Cardiac muscle cell (in vitro differentiated cells and primary cell): ENCODE measurements at places on chromosomes 1 and 21. TPM values are rescaled to one million over a fixed set of nuclear protein-coding genes. Genes with fewer than 3 reads are reported as not detected.
A peak's percentile ranks its signal among the peaks of the same experiment; 100 is the strongest.

GRCh38 chr1:8033322-8033721 is 7.2 kb upstream of the ERRFI1 start:
- no peak for DNase-seq

DNA sequence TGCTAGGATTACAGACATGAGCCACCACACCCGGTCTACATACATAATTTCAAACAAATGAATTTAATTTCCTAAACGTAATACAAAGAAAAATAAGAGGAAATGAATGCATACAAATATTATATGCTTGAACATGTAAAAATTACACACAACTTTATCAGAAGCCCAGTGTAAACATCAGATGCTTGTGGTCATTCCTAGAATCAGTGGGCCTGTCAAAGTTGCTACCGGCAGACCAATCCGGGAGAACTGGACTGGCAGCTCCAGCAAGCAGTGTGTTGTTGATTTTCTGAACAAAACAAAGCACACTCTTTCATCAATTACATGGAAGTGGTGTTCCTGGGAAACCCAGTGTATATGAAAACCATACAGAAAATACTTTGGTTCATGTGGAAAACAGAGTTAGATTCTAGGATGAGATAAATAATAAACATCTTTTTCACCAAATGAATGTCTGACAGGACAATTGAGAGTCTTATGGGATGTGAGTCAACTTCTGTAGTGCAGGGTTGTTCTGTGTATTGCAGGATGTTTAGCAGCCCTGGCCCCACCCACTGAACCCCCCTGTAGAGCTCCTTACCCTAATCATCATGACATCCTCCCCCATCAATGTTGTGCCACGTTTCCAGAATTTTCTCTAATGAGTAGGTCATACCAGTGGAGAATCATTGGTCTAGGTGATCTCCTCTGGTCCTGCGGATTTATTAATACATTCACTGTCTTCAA is 33.8 kb downstream of the MFSD2A start:
- DNase-seq: no peak

- DNase-seq: no peak
These were observed 365.9 kb downstream of the PTPRU start for GRCh38 chr1:29602203-29602602.

DNA sequence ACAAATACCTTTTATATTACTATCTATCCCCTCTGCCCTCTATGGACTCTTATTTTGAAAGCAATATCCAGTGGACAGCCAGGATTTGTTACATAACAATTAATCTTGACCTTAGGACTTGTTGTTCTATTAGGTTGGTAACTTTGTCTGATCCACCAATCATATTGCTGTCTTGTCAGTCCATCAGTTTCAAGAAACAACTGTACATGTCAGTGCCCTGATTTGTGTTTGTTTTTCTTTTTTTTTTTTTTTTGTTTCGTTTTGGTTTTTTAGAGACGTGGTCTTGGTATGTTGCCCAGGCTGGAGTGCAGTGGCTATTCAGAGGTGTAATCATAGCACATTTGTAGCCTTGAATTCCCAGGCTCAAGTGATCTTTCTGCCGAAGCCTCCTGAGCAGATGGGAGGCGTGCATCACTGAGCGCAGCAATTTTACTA is 1.5 kb upstream of the SCP2 start:
- DNase-seq: no peak

DNA sequence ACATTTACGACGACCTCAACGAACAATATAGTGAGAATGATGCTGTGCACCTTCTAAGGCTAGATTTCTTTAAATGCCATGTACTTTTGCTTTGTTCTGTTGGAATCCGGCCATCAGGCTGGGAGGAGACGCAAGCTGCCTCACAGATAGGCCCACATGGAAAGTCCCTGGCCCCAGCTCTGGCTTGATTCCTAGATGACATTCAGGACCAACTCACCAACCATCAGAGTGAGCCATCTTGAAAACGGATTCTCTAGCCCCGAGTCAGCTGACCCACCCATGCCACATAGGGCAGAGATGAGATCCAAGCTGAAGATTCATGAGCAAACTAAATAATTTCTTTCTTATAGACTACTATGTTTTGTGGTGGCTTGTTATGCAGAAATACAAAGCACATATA is 164.4 kb downstream of the ZNF281 start:
- no peak for DNase-seq

DNA sequence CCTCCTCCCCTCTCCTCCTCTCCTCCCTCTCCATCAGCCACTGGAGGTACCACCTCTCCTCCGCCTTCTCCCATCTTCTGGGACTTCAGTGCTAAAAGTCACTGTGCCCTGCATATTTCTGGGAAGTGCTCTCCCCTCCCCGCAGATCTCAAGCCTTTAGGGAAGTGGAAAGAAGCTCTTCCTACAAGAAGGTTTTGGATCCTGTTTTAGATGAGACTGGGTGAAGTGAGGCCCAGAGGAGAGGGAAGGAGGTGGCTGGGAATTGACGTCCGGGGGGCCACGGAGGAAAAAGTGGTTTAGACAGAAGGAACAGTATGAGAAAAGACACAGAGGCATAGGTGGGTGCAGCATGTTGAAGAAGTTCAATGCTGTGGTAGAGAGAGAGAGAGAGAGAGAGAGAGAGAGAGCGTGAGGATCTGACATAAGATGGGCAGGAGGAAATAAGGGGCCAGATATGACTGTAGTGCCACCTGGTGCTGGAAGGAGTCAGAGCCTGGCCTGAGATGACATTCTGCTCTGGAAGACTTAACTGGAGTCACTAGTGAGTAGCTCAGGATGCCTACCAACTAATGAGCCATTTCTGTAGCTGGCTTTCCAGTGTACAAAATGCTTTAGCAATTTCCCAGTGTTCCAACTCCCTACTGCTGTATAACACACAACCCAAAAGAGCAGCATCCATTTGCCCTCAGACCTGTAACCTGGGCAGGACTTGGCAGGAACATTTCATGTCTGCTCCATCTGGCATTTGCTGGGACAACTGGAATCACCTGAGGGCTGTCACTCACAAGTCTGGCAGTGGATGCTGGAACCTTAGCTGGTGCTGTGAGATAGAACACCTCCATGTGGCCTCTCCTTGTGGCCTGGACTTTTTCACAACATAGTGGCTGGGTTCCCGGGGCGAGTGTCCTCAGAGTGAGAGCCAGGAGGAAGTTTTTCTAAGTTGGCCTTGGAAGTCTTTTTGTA is 16.6 kb upstream of the ZSCAN20 start:
- DNase-seq: peak; percentile 84

- DNase-seq: no peak
These were observed 134.1 kb upstream of the VAMP3 start for GRCh38 chr1:7636795-7637526.

DNA sequence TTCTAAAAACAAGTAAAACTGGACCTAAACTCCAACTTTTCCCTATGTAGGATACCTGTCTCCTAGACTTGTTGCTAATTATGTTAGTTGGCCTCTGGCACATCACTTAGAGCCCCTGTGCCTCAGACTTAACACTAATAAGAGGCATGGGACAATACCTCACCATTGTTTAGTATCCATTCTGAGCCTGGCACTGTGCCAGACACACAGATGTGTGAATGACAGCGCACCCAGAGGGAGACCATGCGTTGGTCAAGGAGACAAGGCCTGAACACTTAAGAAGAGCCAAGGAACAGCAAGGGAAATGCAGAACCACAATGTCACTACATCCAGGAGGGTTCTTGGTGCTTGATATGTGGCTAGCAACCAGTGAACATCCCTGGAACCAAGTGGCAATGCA is 189.1 kb downstream of the FGGY start:
- DNase-seq: no peak

Gene CELA2A
- total RNA-seq: not detected in 2 replicates

Gene TLCD4
- total RNA-seq: 7.6 and 13.7 TPM in 2 replicates

Gene HCRTR1
- total RNA-seq: not detected in 2 replicates

Gene LRRC8B
- total RNA-seq: 5.8 and 6.0 TPM in 2 replicates

Gene IGSF9
- total RNA-seq: 1.7 and 4.1 TPM in 2 replicates

Gene HES3
- not detected in 2 replicates for total RNA-seq

Gene SLC44A3
- 3.2 and 17.8 TPM in 2 replicates for total RNA-seq

Gene CCDC181
- 3.6 and 5.9 TPM in 2 replicates for total RNA-seq
